ENCODE measurements at places on chromosomes 3 and 15.
A peak's percentile ranks its signal among the peaks of the same experiment; 100 is the strongest.

- no peaks in the 10 kb centered on the region for H3K4me1 ChIP-seq
- no peak overlapping the region for H3K4me3 ChIP-seq
- no peak for DNase-seq
- no peaks in the 10 kb centered on the region for H3K27me3 ChIP-seq
Observed at GRCh38 chr15:60212536-60212935, 185.2 kb downstream of the ANXA2 start.

- no peaks in the 10 kb centered on the region for H3K4me1 ChIP-seq
- H3K27me3 ChIP-seq: no peaks in the 10 kb centered on the region
- no peak overlapping the region for H3K4me3 ChIP-seq
- no peaks in the 10 kb centered on the region for H3K36me3 ChIP-seq
Observed at GRCh38 chr3:191070201-191070600, 128.8 kb upstream of the OSTN start.

DNA sequence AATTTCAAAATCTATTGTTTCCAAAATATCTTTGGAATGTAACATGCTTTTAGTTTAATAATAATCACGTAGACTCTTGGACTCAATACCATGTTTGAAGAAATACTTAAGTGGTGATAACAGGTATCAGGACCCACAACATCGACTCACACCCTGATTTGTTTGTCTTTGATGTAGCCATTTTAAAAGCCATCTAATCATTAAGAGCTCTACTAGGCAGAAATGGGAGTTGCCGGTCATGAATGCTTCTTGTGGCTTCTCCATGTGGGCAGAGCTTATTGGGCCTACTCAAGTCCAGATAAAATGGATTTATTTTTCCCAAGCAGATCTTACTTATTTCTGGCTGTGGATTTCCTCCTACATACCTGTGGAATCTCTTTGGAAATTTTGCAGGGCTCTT lies 261.6 kb upstream of the NR2F2 start:
- no peak for DNase-seq
- H3K4me1 ChIP-seq: no peaks in the 10 kb centered on the region
- H3K4me3 ChIP-seq: no peak overlapping the region
- no peaks in the 10 kb centered on the region for H3K27me3 ChIP-seq
- no peaks in the 10 kb centered on the region for H3K36me3 ChIP-seq

GRCh38 chr15:38053205-38053604 lies 118.8 kb downstream of the TMCO5A start:
- no peaks in the 10 kb centered on the region for H3K36me3 ChIP-seq
- no peaks in the 10 kb centered on the region for H3K27me3 ChIP-seq
- H3K27ac ChIP-seq: no peak overlapping the region
- no peak overlapping the region for H3K4me3 ChIP-seq
- no peaks in the 10 kb centered on the region for H3K4me1 ChIP-seq

GRCh38 chr3:71238355-71238757 lies 345.2 kb downstream of the FOXP1 start:
- H3K27ac ChIP-seq: no peak overlapping the region
- H3K36me3 ChIP-seq: peaks cover 3% of the 10 kb centered on the region
- no peaks in the 10 kb centered on the region for H3K4me1 ChIP-seq

DNA sequence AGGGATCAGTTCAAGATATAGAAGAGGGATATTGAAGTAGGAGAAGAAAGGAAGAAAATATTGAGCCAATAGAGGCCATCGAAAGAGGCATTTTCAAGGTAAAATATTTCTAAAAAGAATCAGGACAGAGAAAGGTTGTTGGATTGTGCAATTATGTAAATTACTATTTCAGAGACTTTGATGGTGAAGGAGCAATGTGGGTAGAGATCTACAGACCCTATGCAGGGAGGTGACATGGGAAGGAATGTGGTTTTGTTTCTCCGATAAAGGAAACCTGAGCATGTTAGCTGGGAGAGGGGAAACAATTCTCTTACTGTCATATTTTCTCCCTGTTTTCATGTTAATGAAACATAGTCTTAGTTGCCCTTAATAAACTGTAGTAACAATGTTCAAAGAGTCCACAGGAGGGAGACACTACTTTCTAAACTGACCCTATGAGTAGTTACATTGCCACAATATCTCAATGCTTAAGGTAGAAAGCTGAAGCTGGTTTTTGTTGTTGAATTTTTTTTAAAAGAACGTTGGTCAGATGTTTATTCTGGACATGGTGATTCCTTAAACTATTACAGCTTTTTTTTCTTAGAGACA lies 133.3 kb downstream of the GRM7 start:
- no peak for DNase-seq
- no peak overlapping the region for H3K27ac ChIP-seq
- H3K4me1 ChIP-seq: no peaks in the 10 kb centered on the region
- no peak overlapping the region for H3K4me3 ChIP-seq

GRCh38 chr15:64845183-64845611 lies 3.5 kb downstream of the PLEKHO2 start:
- H3K4me1 ChIP-seq: peaks cover 46% of the 10 kb centered on the region
- peak overlapping the region; percentile 20 for H3K4me3 ChIP-seq
- no peaks in the 10 kb centered on the region for H3K27me3 ChIP-seq

DNA sequence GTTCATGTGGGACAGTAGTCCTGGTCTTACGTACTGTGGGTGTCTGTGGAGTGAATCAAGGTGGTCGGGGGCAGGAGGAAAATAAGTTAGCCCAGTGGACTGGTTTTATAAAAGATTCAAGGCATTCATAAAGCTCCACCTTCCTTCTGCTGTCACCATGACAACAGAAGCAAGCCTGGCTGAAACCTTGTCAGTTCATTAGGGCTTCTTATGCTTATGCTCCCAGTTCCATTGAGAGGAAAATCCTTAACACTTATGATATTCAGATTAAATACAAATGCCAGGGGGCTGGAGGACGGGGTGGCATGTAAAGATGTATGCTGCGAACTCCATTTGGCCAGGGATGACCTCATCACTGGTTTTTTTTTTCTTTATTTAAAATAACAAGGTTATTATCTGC lies 283.1 kb upstream of the ATP10A start:
- H3K27ac ChIP-seq: no peak overlapping the region
- no peaks in the 10 kb centered on the region for H3K4me1 ChIP-seq
- H3K36me3 ChIP-seq: no peaks in the 10 kb centered on the region
- no peak for DNase-seq
- no peak overlapping the region for H3K4me3 ChIP-seq

- H3K36me3 ChIP-seq: no peaks in the 10 kb centered on the region
- no peaks in the 10 kb centered on the region for H3K4me1 ChIP-seq
- H3K4me3 ChIP-seq: no peak overlapping the region
- no peaks in the 10 kb centered on the region for H3K27me3 ChIP-seq
- no peak overlapping the region for H3K27ac ChIP-seq
Observed at GRCh38 chr3:126367316-126367805, 10.2 kb upstream of the KLF15 start.

DNA sequence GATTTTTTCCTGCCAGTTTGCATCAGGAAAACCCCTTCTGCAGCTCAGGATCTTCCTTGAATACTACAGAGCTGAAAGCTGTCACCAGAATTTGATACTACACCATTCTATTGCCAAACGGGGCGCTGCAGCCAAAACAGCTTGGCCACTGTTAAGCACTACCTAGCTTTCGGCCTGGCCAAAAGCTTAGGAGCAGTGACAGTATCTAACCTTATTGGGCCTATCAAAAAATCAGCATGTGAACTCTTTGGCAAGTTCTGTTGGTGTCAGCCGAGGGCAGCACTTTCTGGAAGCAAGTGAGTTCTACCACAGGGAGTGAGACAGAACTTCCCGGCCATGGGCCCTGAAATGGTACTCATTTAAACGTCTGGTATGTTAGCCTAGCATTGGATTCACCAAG lies 16.1 kb upstream of the GYG1 start:
- H3K36me3 ChIP-seq: no peaks in the 10 kb centered on the region
- no peak for DNase-seq
- H3K27me3 ChIP-seq: no peaks in the 10 kb centered on the region
- H3K4me1 ChIP-seq: no peaks in the 10 kb centered on the region

GRCh38 chr3:150135287-150135721 lies 164.6 kb upstream of the PFN2 start:
- no peak overlapping the region for H3K4me3 ChIP-seq
- no peaks in the 10 kb centered on the region for H3K27me3 ChIP-seq
- H3K27ac ChIP-seq: no peak overlapping the region
- DNase-seq: no peak

DNA sequence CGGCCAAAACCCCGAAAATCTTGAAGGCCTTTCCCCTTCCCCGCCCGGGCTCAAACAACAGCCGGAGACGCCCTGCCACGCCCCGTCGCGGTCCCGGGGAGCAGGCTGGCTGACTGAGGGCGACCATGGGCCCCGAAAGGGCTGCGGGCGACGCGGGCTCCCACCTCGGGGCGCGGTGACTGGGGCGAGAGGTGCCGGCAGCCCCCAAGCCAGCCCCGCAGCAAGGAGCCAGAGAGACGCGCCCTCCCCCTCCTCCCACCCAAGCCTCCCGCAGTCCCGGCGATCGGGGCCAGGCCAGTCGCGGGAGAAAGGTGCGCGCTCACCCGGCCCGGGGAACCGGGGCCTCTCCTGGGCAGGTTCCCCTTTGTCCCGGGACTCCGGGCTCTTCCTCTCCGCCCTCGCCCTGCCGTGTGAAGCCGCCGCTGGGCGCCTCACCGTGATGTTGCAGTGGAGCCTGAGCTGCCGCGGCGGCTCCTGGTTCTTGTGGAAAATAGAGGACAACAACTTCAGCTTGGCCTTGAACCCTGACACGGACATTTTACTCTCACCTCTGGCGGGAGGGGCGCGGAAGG lies 30.6 kb upstream of the ZSCAN2 start:
- peak; percentile 25 for DNase-seq
- H3K27ac ChIP-seq: peak overlapping the region; percentile 65
- H3K27me3 ChIP-seq: no peaks in the 10 kb centered on the region
- no peaks in the 10 kb centered on the region for H3K36me3 ChIP-seq
- no peaks in the 10 kb centered on the region for H3K4me1 ChIP-seq

- no peak overlapping the region for H3K27ac ChIP-seq
- no peaks in the 10 kb centered on the region for H3K27me3 ChIP-seq
- H3K36me3 ChIP-seq: peaks cover 4% of the 10 kb centered on the region
- DNase-seq: no peak
- no peaks in the 10 kb centered on the region for H3K4me1 ChIP-seq
Observed at GRCh38 chr15:33005582-33005981, 188.9 kb downstream of the FMN1 start.

All from effector memory CD4-positive, alpha-beta T cell (primary cell).